ENCODE measurements at places on chromosomes 2 and 18. TPM values are rescaled to one million over a fixed set of nuclear protein-coding genes. Genes with fewer than 3 reads are reported as not detected.

Gene SERPINB10
- total RNA-seq = not detected

Gene GALNT5
- not detected for total RNA-seq

Gene MYL1
- not detected for total RNA-seq

Gene ZNF2
- total RNA-seq = 1.4 TPM

Data from PC-3 (cell line).